Cortex of kidney (tissue), 1 donor: ENCODE measurements at places on chromosomes 4 and X.

- no peak for DNase-seq
Observed at GRCh38 chr4:76476571-76476970, 41.5 kb downstream of the SHROOM3 start.

DNA sequence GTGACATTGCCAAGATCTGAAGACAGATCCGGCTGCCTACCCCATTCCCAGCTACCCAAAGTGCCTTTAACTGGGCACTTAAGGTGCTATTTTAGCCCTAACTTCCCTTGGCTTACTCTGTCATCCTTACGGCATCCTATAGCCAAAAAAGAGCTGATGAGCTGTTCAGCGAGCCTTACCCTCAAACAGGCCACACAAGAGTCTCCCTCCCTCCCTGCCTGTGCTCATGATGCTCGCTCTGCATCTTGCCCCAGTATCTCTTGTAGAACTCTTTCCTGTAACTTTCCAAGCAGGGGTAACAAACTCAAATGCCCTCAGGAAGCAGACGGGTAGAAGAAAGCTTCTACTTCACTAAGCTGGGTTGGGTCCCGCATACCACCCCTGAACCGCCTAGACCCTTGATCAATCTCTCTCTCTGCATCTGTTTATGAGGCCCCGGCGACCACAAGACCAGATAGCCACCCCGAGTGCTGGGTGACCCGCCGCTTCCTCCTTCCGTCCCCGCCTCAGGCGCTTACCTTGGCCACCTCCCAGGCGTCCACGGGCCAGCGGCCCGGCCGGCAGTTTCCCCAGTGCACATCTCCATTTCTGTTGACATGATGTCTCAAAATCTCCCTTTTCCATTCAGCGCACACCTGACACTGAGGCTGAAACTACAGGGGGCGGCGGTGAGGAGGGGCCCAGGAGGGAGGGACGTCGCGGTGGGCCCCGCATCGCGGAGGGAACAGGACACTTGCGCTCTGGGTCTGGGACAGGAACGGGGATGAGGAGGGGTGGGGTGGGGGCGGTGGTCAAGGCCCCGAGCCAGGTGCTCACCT lies 663 bp downstream of the CXorf38 start:
- DNase-seq = no peak

DNA sequence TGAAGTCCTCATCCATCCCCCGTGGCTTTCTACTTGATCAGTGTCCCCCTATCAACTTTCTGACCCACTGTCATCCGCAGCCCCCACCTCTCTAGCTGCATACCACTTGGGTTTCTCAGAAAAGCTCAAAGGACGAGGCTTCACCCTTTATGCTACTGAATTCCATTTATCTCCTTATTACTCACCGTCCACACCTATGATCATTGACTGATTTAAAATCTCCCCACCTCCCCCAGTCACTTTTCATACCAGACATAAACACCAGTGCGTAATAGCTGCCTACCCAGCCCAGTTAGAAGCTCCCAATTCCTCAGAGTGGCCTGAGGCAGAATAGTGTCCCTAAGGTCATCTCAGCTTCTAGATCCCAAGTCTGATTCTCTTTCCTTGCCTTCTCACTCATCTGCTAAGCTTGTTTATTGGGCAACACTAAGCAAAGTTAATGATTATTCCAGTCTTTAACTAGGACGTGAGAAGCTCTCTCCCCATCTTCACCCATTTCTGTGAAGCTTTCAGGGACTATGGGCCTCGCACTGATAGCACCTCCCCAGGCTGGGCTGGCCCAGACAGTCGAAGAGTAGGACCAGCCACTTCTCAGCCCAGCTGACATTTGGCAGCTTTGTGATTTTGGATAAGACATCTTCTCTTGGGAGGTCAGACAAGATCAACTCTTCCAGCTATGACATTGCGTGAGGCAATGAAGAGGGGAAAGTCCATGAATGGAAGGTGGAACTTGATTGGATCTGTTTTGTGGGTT lies 7.2 kb upstream of the DDX60L start:
- DNase-seq = no peak

DNA sequence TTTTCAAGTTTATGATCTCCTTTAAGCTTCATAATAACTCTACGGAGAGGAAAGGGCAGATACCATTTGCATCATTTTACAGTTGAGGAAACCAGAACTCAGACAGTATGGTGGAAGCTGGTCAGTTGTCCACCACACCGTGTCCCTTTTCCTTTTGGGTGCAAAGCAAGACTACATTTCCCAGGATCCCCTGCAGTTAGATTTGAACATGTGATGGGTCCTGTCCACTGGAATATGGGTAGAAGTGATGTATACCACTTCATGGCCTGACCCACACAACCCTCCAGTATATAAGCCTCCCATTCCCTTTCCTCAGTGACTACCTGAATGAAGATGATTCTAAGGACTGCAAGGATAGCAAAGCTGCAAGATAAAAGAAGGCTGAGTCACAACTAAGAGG lies 74.7 kb downstream of the BEND2 start:
- DNase-seq = no peak

- DNase-seq = no peak
Observed at GRCh38 chr4:148444296-148445070, 2.3 kb upstream of the NR3C2 start.

- no peak for DNase-seq
Observed at GRCh38 chr4:55270481-55270880, 75.6 kb upstream of the SRD5A3 start.

- no peak for DNase-seq
Observed at GRCh38 chrX:92232182-92232581, 453.0 kb downstream of the PCDH11X start.

GRCh38 chr4:33411182-33411581 lies 2691.0 kb downstream of the PCDH7 start:
- DNase-seq = no peak

DNA sequence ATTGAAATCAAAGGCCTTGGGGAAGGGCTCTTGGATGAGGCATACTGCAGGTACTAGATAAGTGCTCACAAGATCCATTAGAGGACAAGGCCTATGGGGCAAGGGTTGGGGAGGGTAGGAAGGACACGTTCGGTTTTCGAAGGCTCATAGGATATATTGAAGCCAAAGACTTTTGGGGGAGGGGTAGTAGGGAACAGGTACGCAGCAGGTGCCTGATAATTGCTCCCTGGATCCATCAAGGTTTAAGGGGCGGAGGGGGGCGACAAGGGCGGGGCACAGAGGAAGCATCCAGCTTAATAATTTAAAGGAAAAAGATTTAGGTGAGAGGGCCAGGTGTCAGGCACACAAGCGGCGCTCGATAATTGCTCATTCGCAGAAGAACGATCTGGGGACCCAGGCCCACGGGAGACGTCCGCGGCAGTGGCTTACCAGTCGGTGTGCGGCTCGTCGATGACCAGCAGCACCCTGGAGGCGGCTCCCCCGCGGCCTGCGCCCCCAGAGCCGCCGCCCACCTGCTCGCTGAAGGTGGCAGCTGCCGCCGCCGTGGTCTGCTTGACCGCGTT lies 653 bp downstream of the SYN1 start:
- DNase-seq = no peak

- no peak for DNase-seq
Observed at GRCh38 chr4:89897867-89898266, 3.2 kb downstream of the MMRN1 start.

DNA sequence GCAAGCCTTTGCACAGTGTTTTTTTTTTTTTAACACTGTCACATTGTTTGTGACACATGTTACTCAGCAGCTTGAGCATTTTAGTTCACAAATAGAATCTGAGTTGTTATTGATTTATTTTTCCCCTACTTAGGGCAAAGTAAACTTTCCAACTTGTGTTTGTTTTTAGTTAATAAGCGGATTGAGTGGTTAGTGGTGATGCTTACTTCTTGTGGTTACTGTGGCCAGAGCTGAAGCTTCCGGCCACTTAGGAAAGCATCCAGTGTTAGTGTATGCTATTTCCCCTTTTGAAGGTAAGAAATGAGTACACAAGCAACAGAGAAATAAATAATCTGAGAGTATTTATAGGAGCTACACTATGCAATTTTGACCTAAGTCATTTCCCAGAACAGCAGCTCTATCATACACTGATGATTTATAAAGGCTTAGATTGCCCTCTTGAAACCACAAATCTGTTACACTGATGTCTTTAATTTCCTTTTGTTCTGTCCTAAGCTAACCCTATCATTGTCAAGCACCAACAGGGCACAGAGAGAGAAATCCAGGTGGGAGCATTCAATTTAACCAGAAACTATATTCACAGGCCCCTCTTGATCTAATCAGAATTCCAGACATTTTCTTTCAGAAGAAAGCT lies 2464.6 kb downstream of the PCDH7 start:
- DNase-seq = no peak

DNA sequence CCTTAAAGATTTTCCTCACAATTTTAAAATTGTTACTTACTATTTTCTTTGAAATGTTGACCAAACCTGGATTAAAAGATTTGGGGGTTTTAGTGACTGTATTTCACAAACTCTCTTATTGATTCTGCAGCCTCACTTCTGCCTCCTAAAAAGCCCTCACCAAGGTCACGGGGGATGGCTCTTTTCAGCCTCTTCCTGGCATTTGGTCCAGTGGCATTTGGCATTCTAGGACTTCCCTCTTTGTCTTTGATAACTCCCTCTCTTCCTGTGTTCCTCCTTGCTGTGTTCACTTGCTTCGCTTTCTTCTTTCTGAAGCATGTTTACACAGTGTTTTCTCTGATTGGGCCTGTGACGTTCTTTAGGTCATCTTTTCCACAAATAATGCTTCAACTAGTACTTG lies 21.5 kb downstream of the PKD2 start:
- DNase-seq = no peak

DNA sequence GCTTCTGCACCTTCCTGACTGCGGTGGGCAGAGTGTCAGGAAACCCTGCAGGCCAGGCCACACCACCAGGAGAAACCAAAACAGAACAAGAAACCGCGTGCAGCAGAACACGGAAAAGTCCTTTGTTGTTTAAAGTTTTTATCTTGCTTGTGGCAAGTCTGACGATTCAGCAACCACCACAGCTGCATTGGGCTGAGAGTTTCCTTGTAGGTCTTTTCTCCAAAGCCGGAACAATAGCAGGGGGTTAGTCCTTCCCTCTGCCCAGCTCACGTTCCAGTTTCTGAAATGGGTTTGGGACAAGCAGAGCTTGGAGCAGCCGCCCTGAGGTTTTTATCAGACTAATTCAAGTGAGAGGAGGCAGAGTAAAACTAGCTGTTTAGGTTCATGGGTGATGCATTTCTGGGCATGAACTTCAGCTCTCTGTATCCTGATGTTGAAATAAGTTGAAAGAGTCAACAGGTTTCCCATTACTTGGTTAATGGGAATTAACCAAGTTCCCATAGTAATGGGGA lies 216.9 kb downstream of the PTTG2 start:
- DNase-seq = no peak

- DNase-seq = no peak
Observed at GRCh38 chr4:14110407-14110806, 482.9 kb upstream of the BOD1L1 start.
